ENCODE measurements at places on chromosomes 1 and 21.

GRCh38 chr1:53317646-53318539 is 10.0 kb downstream of the LRP8 start:
- H3K4me3 ChIP-seq: no peak overlapping the region
- no peak for DNase-seq
- H3K36me3 ChIP-seq: no peaks in the 10 kb centered on the region
- no peaks in the 10 kb centered on the region for H3K4me1 ChIP-seq
- peak overlapping the region; percentile 20 for H3K27ac ChIP-seq

DNA sequence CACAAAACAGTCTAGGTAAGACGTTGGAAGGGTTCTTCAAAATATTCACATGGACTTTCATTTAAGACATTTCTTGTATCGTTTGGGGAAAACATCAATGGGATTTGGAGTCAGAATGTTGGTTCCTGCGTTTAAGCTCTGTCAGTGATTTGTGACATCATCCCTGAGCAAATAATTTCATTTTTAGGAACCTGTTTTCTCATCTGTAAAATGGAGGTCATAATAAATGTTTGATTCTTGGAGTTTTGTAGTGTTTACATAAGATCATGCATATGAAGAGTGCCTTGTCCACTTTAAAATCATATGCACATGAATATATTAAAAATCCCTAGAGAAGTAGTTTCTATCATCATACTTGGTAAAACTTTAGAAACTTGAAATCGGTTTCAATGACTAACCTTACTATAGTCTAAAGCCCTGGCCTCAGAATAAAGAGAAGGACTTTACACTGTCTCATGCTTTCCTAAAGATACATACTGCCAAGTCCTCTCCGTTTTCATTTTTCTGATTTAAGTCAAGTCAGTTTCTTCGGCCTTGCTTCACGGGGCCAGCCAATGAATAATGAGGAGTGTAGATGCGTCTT is 178.4 kb downstream of the ADSS2 start:
- no peak for DNase-seq
- H3K36me3 ChIP-seq: no peaks in the 10 kb centered on the region
- peaks cover 9% of the 10 kb centered on the region for H3K27me3 ChIP-seq
- H3K4me1 ChIP-seq: peaks cover 5% of the 10 kb centered on the region

DNA sequence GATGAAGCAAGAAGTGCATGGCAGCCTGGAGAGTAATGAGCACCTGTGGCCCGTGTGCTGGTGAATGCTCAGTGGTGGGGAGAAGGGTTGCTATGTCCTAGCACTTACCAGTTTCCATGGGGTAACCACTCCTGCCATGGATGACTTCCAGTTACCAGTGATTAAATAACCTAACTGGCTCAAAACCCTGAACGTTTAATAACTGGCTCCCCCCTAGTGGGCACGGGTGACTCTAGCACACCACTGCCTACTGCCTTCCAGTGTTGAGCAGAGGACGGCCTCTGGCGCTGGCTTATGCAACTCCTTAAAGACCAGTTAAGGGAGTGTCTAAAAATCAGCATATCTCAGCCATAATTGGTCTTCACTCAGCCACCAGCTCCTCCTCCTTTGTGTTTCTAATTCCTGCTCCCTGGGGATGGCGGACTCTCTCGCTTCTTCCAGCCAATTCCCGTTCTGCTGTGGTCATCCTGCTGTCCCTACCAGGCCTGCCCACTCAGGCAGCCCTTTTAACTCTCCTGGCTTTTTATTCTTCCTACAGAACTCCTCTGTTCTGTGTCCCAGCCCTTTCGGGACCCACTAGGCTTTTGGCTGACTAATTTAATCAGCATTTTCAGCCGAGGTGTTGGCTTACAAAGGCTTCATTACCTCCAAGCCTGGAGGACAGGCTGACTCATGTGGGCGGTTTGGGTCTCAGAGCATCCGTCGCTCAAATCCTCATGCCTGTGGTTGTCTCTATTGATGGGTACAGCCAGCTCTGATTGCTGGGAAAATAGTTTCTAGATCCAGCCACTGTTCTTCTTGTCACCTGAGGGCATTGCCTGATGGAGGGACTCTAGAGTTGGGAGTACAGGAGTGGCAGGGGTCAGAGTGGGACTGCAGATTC is 332.4 kb downstream of the CAMTA1 start:
- no peak for DNase-seq
- H3K4me1 ChIP-seq: no peaks in the 10 kb centered on the region
- H3K27me3 ChIP-seq: peaks cover 11% of the 10 kb centered on the region
- no peak overlapping the region for H3K4me3 ChIP-seq

GRCh38 chr1:1295154-1295923 is 12.4 kb downstream of the ACAP3 start:
- H3K27me3 ChIP-seq: no peaks in the 10 kb centered on the region
- DNase-seq: no peak
- H3K4me1 ChIP-seq: no peaks in the 10 kb centered on the region
- H3K4me3 ChIP-seq: no peak overlapping the region
- H3K36me3 ChIP-seq: no peaks in the 10 kb centered on the region

DNA sequence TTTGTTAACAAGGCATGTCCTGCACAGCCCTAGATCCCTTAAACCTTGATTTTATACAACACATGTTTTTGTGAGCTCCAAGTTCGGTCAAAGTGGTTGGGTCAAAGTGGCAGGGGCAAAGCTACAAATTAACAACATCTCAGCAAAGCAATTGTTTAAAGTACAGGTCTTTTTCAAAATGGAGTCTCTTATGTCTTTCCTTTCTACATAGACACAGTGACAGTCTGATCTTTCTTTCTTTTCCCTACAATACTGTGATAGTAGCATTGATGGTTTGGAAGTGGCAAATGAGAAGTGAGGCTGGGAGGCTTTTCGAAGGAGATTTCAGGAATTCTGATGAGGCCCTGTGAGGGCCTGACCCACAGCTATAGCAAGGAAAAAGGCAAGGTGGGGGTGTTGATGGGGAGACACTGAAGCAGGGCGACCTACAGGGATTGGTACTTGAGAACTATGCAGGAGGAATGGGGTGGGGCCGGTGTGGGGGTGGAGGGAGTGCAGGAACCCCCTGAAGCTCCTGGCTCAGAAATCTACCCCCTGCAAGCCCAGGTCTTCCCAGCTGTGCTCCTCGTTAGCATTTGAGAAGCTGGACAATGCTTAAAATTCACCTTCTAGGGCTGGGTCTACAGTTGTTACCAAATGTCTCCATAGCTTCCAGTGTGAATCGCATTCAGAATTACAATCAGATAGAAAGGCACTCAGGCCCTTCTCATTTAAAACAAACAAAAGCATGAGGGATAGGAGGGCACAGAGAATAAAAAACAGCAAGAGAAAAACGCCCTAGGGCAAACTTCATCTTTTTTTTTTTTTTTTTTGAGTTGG is 102.6 kb upstream of the PPM1J start:
- H3K27ac ChIP-seq: no peak overlapping the region
- peaks cover 13% of the 10 kb centered on the region for H3K4me1 ChIP-seq
- H3K36me3 ChIP-seq: no peaks in the 10 kb centered on the region
- no peak for DNase-seq
- no peak overlapping the region for H3K4me3 ChIP-seq
- H3K27me3 ChIP-seq: peaks cover 13% of the 10 kb centered on the region

- H3K27ac ChIP-seq: no peak overlapping the region
- no peaks in the 10 kb centered on the region for H3K27me3 ChIP-seq
- peaks cover 21% of the 10 kb centered on the region for H3K4me1 ChIP-seq
- DNase-seq: no peak
Measured at GRCh38 chr21:15444118-15444960, 285.4 kb upstream of the USP25 start.

Data from progenitor cell of endocrine pancreas (in vitro differentiated cells).